CD4-positive, alpha-beta T cell treated with Interleukin-21 for 1 hour (primary cell): ENCODE measurements at places on chromosomes 5 and 9.

GRCh38 chr5:117713585-117714198 is 1139.1 kb upstream of the SEMA6A start:
- DNase-seq, result peak; percentile 3

DNA sequence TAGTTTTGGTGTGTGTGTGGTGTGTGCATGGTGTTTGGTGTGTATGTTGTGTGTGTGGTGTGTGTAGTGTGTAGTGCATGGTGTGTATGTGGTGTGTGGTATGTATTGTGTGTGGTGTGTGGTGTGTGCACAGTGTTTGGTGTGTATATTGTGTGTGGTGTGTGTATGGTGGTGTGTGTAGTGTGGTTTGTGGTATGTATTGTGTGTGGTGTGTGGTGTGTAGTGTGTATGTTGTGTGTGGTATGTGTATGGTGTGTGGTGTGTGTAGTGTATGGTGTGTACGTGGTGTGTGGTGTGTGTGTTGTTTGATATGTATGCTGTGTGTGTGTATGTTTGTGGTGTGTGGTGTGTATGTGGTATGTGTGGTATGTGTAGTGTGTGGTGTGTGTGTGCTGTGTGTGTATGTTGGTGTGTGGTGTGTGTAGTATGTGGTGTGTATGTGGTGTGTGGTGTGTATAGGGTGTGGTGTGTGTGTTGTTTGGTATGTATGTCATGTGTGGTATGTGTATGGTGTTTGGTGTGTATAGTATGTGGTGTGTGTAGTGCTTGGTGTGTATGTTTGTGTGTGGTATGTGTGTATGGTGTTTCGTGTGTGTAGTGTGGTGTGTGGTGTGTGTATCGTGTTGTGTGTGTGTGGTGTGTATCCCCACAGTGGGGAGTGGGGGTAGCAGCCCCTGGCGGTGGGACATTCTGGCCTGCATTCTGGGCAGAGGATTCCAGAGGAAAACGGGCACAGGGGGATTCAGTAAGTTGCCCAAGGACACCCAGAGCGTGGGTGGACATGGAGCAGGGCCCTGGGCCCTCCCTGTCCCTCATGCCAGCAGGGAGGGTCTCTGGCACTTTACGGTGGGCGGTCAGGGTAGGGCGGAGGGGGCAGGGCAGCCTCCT is 79.7 kb downstream of the HMCN2 start:
- no peak for DNase-seq

GRCh38 chr9:74949859-74950855 is 2.6 kb downstream of the C9orf40 start:
- no peak for DNase-seq

- DNase-seq, result no peak
Observed at GRCh38 chr9:75889977-75890471, 449 bp upstream of the PCSK5 start.

DNA sequence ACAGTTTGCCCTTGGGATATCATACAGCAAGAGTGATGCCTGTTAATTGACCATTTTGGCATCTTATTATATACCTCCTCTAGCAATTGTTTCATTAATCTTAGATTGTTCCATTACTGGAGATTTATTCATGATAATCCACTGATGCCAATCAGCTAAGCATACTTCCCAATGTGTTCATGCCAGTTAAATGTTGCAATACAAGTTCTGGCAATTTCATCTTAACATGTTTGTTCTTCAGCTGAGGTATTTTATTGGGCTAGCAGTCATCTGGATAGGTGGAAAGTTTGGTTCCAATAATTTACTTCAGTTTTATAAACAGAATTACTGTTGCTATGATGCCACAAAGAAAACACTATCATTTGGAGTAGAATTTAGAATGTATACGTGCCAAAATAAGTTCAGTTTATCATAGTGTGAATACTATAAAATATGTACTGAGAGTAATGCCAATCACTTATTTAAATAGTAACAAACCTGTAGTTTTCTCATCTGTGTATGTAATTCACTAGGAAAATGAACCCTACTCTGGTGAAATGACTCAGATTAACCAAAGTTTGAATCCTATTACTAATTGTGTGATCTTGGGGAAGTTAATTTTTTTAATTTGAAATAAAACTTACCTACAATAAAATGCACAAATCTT is 27.9 kb upstream of the IL31RA start:
- DNase-seq, result no peak

- no peak for DNase-seq
Observed at GRCh38 chr9:98195671-98196070, 3.2 kb upstream of the CORO2A start.

DNA sequence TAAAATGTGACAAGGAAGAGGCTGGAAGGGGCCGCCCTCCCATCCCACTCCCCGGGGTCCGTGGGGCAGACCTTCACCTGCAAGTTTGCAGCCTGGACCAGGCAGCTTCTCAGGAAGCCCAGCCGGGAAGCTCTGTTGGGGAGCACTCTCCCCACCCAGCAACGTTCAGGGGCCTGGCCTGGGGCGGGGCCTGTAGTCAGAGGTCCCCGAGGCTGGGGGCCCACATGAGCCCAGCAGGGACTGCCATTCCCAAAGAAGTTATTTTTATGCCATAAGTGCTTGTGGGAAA is 32.7 kb upstream of the NOTCH1 start:
- no peak for DNase-seq

- DNase-seq, result no peak
Observed at GRCh38 chr9:128020692-128021091, 39.9 kb upstream of the EEIG1 start.

- no peak for DNase-seq
Observed at GRCh38 chr5:73214306-73214705, 41.3 kb downstream of the TMEM174 start.

DNA sequence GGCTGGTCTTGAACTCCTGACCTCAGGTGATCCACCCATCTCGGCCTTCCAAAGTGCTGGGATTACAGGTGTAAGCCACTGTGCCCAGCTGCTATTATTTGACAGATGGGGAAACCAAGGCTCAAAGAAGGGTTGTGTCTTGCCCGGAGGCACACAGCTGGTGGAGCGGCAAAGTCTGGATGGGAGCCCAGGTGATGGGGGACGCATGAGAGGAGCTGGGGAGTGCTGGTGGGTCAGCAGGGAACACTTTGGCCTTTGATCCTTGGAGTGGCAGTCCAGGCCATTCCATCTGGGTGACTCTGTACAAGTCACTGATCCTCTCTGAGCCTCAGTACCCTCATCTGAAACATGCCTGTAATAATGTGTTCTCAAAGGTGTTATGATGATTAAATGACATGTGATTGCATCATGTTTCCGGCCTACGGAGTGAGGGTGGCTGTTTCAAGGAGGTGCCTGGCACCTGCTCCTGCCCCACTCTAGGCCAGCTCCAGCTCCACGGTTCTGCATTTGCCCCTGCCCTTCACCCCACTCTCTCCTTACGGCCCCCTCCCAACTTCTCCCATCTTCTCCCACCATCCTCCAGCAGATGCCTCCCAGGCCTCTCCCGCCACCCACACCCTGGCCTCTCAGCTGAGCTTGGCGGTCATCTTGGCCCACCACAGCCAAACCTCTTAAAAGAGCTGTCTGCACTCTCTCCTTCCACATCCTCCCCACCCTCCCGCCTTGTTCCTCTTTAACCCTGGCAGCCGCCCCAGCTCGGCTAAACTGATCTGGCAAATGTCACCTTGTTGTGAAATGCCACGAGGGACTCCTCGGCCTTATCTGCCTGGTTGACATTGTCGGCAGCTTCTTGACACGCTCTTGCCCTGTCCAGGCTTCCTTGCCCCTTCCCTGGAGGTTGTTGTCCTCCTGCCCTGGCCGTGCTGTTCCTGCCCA is 5.5 kb upstream of the DBN1 start:
- DNase-seq, result peak; percentile 23

GRCh38 chr9:73206851-73207250 is 55.2 kb downstream of the ANXA1 start:
- no peak for DNase-seq

- DNase-seq, result no peak
Observed at GRCh38 chr5:77984587-77984986, 208.4 kb upstream of the TBCA start.

- DNase-seq, result no peak
Observed at GRCh38 chr5:32729651-32730050, 18.5 kb downstream of the NPR3 start.

DNA sequence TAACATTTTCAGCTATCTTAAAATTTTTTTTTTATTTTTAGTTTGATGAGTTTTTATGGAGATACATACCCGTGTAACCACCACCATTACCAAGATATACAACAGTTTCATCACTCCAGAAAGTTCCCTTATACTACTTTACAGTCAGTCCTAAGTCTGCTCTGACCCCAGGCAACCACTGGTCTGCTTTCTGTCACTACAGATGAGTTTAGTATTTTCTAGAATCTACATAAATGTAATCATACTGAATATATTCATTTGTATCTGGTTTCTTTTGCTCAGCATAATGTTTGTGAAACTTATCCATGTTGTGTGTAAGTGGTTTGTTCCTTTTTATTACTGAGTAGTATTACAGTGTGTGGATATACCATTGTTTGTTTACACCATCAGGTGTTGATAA is 127.8 kb downstream of the GAS1 start:
- DNase-seq, result no peak

DNA sequence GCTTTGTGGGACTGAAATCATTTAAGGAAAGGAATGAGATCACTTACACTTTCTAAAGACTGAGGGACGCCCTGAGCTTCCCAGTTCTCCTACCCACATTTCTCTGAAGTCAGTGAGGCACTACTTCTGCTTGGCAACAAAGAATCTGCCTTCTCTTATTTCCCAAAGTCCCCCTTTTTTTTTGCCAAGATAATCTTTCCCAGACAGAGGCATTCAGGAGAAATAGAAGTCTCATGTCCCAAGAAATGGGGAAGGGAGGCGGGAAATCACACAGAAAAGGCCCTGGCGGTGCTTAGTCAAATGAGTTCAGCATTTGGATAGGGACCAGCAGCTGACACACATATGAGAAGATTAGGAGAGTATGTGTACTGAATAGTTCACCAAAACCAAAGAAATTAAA is 159.7 kb downstream of the MUSK start:
- DNase-seq, result no peak

- DNase-seq, result no peak
Observed at GRCh38 chr5:38845526-38846378, at the start of gene OSMR. OSMR (plus strand) TSS chr5:38846012; CDS start chr5:38869045, 23,033 bp downstream.

- DNase-seq, result no peak
Observed at GRCh38 chr9:113619491-113620376, 156.2 kb downstream of the RGS3 start.

- DNase-seq, result no peak
Observed at GRCh38 chr5:96597438-96598020, 64.6 kb upstream of the CAST start.

GRCh38 chr9:135030566-135031226 is 56.8 kb upstream of the OLFM1 start:
- DNase-seq, result no peak

- no peak for DNase-seq
Observed at GRCh38 chr5:59460368-59461153, 433.0 kb downstream of the PDE4D start.

GRCh38 chr5:114700823-114701222 is 339.0 kb downstream of the KCNN2 start:
- DNase-seq, result no peak

- DNase-seq, result no peak
Observed at GRCh38 chr5:116361171-116361967, 213.3 kb downstream of the SEMA6A start.

GRCh38 chr5:31731710-31732301 is 92.9 kb downstream of the PDZD2 start:
- DNase-seq, result no peak

- DNase-seq, result no peak
Observed at GRCh38 chr9:120692901-120693699, 21.2 kb downstream of the MEGF9 start.

DNA sequence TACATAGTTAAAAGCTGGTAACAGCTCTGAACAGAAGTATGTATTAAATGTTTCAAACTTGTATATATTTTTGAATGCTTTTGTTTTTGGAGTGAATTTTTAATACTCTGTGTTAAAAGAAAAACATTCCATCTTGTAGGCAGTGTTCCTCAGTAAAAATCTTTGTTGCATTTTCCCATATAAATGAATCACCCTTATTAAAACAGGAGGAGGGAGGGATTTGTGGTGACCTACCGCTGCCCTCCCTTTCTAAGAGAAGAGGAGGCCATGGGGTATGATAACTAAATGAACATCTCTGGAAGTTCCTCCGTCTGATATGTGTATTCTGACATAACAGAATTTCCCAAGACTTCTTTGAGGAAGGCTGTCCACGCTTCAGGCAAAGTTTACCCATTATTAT is 53.4 kb downstream of the INIP start:
- no peak for DNase-seq

DNA sequence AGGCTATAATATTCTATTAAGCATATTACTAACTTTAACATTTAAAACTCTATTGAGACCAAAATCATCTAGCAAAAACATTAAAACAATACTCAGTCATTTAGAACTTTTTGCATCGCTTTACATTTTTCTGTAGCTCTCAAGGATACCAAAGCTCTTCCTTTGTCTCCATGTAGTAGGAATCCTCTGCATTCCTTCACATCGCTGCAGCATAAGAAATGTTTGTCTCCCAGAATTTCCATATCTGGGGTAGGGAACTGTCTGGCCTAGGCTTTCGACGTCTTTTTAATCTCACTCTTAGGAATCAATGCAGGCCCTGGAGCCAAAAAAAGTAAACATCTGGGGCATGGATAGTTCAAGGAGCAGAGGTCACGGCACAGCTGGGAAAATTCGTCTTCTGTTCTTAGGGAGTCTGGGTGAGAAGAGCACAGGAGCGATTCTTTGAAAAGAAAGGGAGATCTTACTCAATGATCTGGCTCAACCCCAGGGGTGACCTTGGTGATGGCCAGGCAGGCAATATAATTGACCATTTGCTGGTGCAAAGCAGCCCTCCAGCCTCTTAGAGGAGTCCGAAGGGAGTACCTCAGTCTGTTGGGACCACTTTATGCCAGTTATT is 23.2 kb upstream of the RAI14 start:
- no peak for DNase-seq

DNA sequence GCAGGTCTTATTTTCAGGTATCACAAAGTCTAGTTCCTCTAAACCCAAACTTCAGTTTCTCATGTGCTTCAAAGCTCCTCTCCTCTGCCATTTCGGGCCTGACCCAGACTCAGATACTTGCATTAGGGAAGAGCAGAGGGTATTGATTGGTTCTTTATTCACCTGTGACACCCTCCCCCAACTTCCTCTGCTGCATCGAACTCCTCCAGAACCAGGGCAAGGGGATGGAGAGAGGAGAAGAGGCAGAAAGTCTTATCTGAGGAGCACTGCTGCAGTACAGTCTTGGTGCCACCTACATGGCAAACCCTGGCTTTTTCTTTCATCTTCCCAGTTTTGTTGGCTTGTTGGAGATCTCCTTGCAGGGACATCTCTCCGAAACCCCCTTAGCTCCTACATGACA is 96.0 kb upstream of the OSMR start:
- DNase-seq, result no peak

DNA sequence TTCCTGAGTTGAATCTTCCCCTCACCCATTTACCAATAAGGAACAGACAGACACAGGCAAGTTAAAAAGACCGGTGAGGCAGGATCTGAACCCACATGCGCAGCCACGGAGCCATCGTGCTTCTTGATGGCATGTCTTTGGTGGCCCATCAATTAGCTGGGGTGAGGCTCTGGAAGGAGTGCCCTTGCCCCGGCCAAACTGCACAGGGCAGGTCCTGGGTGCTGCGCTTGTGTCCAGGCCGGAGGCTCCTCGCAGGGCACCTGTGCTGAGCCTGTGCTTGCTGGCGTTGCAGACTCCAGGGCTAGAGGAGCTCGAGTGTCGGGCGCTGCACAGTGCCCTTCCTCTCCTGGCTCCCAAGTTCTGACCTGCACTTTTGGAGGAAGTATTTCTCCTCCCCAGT is 66.4 kb downstream of the PSMB7 start:
- no peak for DNase-seq

- DNase-seq, result no peak
Observed at GRCh38 chr9:117268847-117269446, 145.9 kb downstream of the ASTN2 start.

- no peak for DNase-seq
Observed at GRCh38 chr9:98958271-98958984, 14.7 kb downstream of the COL15A1 start.
